SIG-M5 (cell line): ENCODE measurements at places on chromosomes 12 and 14.

- no peak for DNase-seq
These were observed 13.3 kb upstream of the PITPNM2 start for GRCh38 chr12:123164222-123164621.

GRCh38 chr12:89597770-89598169 lies 71.9 kb upstream of the POC1B start:
- no peak for DNase-seq

GRCh38 chr12:44875954-44876543 lies at the start of gene NELL2:
TSS of gene NELL2 (minus strand) at chr12:44876315. CDS start at chr12:44875869, 446 bp downstream.
- no peak for DNase-seq

GRCh38 chr14:47223656-47224055 lies 451.7 kb downstream of the MDGA2 start:
- no peak for DNase-seq

DNA sequence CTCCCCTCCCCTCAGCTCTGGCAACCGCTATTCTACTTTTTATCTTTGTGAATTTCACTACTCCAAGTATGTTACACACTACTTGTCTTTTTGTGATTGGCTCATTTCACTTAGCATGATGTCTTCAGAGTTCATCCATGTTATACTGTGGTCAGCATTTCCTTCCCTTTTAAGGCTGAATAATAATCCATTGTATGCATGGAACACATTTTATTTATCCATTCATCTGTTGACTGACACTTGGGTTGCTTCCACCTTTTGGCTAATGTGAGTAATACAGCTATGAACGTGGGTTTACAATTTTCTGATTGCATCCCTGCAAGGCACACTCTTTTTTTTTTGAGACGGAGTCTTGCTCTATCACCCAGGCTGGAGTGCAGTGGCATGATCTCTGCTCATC lies 53.0 kb upstream of the FUT8 start:
- no peak for DNase-seq

DNA sequence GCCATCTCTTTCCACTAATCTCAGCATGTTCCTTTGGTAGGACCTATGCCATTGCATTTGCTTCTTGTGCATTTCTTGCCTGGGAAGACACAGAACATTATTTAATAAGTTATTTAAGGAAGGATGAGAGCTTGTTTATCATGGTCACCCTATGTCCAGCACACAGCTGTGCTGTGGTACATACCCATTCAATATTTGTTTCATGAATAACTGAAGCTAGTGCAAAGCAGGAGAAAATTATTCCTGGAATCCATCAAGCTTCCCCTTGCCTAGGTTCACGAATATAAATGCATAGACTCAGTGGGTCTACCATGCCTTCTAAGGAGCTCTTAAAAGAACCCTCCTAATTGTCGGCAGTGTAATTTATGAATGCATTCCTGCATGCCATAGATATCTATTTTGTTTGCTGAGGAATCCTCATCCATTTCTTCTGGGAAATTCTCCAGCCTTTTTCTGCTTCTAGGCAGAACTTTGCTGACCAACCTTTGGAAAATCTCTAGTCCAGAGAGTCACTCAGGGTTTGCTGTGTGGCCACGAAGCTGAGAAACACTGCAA lies 599.8 kb upstream of the TMEM132C start:
- DNase-seq: no peak

DNA sequence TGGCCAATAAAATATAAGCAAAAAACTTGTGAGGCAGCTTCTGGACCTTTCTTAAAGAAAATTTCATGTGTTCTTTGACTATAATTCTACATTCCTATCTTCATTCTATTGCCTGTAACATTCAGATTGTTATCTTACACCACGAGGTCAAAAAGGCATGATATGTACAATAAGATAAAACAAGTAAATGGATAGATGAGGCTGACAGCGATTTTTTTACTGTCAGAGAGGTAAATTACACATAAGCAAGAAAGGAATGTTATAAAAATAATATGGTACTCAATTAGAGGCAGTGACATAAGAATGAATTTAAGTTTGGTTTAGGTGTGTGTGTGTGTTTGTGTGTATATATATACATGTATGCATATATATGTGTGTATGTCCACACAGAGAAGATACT lies 660.0 kb downstream of the C12orf50 start:
- DNase-seq: no peak

DNA sequence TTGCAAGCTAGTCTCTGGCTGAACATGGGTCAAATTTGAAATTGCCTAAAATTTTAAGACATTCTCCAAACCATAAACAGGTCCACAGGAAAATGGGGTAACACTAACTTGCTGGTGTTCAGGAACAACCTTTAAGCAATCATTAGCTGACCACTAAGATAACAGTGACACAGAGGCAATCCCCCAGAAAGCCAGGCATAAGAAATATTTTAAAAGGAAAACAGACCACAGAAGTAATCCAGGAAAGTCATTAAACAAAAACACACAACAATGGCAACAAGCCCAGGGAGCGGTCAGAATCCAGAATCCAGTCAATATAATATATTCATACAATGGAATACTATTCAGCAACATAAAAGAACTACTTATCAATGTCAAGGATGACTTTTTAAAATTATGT lies 59.1 kb downstream of the LRP6 start:
- no peak for DNase-seq

GRCh38 chr12:121277374-121277759 lies 19.1 kb downstream of the CAMKK2 start:
- no peak for DNase-seq

- peak; percentile 18 for DNase-seq
These were observed 53.1 kb upstream of the PLEKHG7 start for GRCh38 chr12:92649511-92650227.
